Head of caudate nucleus (tissue), 42 donors: ENCODE measurements at places on chromosomes 5 and 9.

GRCh38 chr5:57327561-57328367, 153.9 kb downstream of the GPBP1 start:
- no peak for DNase-seq

DNA sequence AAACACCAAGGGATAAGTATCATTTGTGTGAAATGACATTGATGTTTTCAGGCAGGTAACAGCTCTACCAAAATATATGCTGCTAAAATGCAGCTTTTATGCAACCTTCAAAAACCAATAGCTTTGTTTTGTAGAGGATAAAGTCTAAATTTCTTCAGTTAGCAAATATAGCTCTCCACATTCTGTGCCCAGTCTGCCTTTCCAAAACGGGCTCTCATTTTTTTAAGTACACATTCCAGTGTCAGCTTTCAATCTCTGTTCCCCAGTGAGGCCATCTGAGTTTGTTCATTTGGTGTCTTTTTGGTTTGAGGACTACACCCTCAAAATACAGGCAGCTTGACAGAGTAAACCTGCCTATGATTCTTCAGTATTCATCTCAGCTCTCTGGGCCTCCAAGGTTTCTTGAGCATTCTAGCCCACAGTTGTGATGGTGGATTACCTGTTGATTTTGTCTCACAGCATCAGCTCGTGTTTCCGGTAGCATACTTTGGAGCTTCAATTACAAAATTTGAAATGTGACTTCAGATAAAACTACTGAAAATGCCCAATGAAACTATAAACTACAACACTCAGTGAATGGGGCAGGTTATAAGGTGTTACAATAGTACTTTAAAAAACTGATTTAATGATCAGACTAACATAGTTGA, 55.7 kb downstream of the NR3C1 start:
- no peak for DNase-seq

GRCh38 chr5:32312197-32312594, 543 bp downstream of the MTMR12 start:
- DNase-seq = peak; percentile 52

GRCh38 chr9:20290257-20290656, 332.0 kb downstream of the MLLT3 start:
- no peak for DNase-seq

- DNase-seq = no peak
Observed at GRCh38 chr9:115104908-115105307, 13.0 kb downstream of the TNC start.

- no peak for DNase-seq
Observed at GRCh38 chr9:132109291-132109690, 29.6 kb upstream of the MED27 start.

- no peak for DNase-seq
Observed at GRCh38 chr9:91727316-91727861, 222.6 kb downstream of the ROR2 start.

- no peak for DNase-seq
Observed at GRCh38 chr5:54093861-54094260, 216.5 kb downstream of the ARL15 start.

DNA sequence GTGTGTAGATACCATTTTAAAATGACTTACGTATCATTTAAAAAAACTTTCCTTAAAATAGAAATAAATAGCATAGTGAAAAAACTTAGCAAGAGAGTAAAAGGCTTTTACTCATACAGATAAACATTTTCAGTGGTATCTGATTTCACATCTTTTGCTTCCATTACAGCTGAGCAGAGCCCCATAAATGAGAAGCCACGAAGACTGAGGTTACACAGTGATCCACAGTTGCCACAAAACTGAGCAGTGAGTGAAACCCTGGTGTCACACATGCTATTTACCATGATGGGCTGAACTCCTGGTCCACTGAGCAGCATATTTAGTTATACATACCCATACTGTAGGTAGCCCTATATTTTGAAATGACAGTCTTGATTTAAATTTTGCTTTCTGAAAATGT, 401.2 kb downstream of the KIAA0825 start:
- DNase-seq = no peak

DNA sequence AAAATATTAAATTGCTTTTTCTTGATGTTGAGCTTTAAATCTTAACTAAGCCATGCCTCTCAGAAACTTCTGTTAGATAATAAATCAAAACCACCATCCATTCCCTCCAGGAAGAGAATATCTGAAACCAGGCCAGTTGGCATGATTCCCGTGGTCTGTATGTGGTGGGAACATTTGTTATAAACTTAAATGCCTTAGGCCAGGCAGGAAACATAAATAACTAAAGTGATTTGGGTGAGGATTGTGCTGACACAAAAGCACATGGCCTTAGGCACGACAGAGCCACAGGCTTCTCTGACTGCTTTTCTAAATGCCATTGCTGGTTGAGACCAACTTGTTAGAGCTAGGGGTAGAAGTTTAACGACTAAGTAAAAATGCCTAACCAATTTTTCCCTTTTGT, 255.9 kb downstream of the GABRG2 start:
- no peak for DNase-seq

- DNase-seq = no peak
Observed at GRCh38 chr5:97548739-97549080, 365.7 kb upstream of the RIOK2 start.

DNA sequence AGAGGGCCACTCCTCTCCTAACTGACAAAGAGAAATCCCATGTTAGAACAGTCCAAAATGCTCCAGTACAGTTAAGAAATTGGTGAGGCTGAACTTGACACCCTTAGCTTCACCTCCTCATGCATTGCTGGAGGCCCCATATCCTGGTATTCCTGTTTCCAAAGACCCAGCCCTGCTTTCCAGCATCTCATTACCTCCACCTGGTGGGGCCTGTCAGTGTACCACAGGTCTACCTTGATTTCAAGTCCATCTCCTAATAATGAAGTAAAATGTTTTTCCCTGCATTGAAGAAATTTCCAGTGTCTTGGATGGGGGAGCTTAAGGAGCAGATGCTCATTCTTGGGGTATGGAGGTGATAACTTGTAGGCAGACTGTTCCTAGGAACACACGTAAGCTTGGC, 70.6 kb upstream of the S1PR3 start:
- no peak for DNase-seq

- DNase-seq = no peak
Observed at GRCh38 chr5:66870708-66871107, 274.5 kb downstream of the MAST4 start.

- DNase-seq = no peak
Observed at GRCh38 chr5:84603568-84604185, 219.0 kb upstream of the EDIL3 start.

DNA sequence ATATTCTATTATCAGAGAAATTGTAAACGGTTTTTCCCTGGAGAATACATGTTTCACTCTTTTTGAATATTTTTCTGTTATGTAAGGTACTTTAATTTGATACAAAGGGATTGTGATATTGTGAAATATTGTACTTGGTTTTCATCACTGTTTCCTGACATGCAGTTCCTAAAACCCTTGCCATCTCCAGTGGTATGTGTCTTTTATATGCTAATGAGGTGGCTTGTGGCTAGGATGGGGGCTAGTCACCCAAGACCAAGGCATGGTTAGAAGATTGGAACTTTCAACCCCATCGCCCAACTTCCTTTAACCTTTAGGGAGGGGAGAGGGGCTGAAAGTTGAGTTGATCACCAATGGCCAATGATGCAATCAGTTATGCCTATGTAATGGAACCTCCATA, 160.6 kb downstream of the TAF11L14 start:
- no peak for DNase-seq

GRCh38 chr5:67059744-67060490, 136.7 kb downstream of the CD180 start:
- DNase-seq = no peak

DNA sequence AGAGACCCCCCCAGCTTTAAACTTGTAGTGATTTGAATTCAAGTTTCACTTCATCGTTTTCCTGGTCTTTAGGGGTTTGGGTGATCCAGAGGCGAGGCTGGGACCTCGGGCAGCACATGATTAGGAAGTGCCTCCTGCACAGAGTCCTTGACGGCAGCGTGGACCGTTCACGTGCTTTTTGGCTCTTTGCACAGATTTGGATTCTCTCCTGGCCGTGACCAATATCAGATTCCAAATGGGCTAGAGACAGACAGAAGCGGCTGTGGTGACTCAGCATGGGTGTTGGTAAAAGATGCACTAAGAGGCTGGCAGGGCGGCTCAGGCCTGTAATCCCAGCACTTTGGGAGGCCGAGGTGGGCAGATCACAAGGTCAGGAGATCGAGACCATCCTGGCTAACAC, 117.2 kb upstream of the CACNA1B start:
- DNase-seq = no peak

DNA sequence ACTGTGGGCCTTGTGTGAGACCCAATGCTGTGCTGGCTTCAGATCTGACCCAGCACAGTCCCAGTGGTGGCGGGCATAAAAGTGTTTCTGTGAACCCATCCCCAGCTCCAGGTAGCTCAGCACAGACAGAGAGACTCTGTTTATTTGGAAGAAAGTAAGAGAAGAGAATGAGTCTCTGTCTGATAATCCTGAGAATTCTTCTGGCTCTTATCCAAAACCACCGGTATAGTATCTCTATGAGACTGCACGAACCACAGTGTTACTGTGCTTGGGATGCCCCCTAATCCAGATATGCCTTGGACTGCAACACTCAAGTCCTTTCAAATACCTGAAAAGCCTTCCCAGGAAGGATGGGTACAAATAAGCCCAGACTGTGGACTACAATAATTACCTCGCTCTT, 1660.8 kb upstream of the ACO1 start:
- no peak for DNase-seq

GRCh38 chr9:81474125-81474524, 215.2 kb downstream of the TLE1 start:
- no peak for DNase-seq

DNA sequence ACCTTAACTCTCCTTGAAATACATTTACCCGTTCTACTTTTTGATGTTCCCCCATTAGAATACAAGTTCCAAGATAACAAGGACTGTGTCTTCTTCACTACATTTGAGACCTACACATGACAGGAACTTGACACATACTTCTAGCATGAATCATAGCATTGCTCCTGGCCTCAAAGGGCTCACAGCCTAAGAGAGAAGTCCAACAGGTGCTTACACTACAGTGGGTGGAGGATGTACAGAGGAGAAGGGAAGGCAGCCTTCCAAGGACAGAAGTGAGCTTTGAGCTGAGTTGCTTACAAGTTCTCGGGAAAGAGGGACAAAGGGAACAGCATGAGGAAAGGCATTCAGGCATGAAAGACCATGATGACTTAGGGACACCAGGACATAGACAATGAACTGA, 56.9 kb upstream of the MSX2 start:
- no peak for DNase-seq

GRCh38 chr5:145668714-145669113, 166.4 kb downstream of the PRELID2 start:
- no peak for DNase-seq

- DNase-seq = no peak
Observed at GRCh38 chr9:77960356-77961153, 71.1 kb downstream of the GNAQ start.

DNA sequence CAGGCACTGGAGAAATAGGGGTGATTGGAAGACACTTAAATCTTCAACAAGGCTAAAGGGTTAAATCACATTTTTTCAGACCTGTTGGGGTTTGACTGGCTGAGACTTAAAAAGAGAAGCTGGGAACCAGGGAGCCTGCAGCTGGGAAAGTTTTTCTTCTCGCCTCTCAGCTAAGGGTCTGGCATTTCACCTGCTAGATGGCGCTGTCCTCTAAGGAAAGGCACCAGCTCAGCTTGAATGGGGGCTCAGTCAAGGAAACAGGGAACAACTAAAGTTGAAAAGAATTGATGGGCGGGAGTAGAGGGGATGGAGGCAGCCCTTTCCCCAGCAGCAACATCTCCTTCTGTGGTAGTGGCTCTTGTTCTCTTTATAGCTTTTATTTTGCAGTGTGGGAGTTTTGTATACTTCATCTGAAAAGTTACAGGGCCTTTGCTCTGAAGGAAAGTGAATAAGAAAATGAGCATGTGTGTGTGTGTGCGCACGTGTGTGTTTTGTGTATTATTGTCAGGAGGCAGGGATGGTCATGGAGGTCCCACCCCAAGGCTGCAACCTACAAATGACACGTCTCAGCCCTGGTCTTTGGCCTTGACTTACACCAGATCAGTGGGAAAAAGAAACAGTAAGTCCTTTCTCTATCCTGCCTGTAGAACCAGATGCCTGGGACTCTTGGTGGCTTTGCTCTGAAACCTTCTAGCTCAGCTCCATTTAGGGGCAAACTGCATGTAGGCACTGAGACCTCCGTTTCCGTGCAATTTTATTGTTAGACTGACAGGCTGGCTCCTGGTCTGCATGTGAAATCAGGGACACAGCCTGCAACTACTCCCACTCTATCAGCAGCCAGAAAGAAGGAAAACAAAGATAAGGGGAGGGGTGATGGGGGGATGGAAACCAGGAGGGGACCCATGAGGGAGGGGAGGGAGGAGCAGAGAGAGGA, 316.2 kb upstream of the CLINT1 start:
- peak; percentile 81 for DNase-seq

DNA sequence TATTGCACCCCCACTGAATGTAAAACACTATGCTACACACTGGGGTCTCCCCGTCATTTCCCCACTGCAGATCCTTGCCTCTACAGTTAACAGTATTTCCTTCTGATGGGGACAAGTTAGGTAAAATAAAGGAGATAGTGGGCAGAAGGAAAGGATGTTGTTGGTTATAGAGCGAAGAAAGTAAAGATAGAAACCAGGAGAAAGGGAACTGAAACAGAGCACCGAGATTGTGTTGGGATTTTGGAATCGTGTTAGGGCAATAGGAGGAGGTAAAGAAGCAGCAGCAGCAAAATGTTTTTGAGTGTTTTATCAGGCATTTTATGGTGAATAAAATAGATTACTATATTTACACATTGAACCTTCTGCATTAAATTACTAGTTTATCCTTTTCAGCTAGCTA, 60.0 kb downstream of the PAM start:
- DNase-seq = no peak

DNA sequence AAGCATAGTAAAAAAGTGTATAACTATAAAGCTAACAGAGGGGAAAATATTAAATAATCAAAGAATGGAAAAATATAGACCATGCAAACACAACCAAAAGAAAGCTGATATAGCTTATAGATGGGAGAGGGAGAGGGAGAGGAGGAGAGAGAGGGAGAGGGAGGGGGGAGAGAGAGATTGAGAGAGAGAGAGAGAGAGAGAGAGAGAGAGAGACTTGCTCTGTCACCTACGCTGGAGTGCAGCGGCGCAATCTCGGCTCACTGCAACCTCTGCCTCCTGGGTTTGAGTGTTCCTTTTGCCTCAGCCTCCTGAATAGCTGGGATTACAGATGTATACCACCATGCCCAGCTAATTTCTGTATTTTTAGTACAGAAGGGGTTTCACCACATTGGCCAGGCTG, 110.6 kb downstream of the RAPGEF6 start:
- DNase-seq = no peak
